AG04450 (cell line): ENCODE measurements at places on chromosomes 16 and 17. TPM values are rescaled to one million over a fixed set of nuclear protein-coding genes. Genes with fewer than 3 reads are reported as not detected.

DNA sequence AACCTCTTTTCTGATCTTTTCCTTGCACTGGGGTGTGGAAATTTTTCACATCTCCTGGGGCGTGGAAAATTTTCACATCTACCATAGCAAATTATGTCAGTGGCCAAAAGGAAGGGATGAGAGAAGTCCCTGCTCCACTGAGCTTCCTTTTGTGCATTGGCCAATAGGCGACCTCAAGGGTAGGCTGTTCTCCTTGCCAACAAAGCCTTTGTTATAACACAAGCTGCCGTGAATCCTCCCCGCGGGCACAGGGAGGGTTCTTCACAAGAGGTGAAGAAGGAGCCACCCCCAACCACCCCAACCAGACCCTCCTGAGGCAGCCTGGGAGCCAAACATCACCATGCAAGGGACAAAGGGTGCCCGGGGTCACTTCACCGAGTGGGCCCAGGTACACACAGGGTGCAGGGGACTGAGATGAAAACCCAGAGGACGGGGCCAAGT, 6.5 kb downstream of the SLC5A11 start:
- no peak for DNase-seq

DNA sequence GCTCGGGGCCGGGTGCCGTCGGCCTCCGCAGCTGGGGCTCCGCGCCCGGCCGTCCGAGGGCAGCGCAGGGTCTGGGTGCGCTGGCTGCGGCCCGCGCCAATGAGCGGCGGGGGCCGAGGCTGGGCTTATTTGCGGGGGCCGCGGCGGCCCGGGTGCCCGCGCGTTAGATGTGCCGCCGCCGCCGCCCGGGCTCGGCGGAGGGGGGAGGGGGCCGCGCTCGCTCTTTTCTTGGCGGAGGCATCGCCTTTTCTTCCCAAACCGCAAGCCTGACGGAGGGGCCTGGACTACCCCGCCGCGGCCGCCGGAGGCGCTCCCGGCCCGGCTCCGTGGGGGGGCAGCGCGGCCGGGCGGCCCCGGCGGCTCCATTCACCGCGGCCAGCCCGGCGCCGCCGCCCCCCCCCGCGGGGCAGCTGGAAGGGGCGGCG, at the start of gene NOTUM:
NOTUM (minus strand) TSS at position 101 of the 425 bp plus-strand sequence. CDS start 278 bp downstream, outside the sequence.
- no peak for DNase-seq

HID1 gene
- polyA plus RNA-seq, result 1.4 and 1.8 TPM in 2 replicates

DNA sequence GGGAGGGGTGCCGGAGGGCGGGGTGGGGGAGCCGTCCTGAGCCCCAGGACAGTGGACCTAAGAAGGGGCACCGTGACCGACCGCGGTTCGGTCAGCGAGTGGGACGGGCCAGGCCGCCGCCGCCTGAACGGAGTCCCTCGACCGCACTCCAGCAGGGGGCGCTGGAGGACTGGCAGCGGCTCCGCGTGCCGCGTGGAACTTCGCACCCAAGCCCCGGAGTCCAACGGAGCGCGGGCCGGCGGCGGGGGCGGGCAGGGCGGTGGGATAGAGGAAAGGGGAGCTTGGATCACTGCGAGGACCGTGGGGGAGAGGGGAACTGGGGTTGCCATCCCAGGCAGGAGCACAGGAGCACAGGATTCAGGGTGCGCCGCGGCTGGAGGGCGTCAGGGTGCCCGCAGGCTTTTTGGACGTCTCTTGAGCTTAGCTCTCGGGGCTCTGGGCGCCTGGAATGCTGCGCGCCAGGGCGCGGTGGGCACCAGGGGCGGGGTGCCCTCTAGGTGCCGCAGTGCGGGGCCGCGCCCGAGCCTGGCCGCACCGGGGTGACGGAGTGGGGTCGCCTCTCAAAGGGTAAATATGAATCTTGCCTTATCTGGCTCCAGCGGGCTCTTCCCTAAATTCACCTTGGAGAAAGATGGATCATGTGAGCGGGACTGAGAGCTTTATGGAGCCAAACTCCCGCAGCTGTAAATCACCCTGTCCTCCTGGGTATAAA, 379 bp upstream of the OTOP2 start:
- no peak for DNase-seq

- no peak for DNase-seq
Measured at GRCh38 chr16:55275167-55275566, 48.8 kb upstream of the IRX6 start.

GRCh38 chr17:51647826-51648225, 387.5 kb downstream of the UTP18 start:
- no peak for DNase-seq
